Epithelial cell of umbilical artery (primary cell): ENCODE measurements at places on chromosomes 12 and 14. TPM values are rescaled to one million over a fixed set of nuclear protein-coding genes. Genes with fewer than 3 reads are reported as not detected.

The SOAT2 gene
- not detected in 2 replicates for total RNA-seq

The LIN7A gene
- 1.8 and 3.6 TPM in 2 replicates for total RNA-seq

The NOS1 gene
- total RNA-seq: not detected in 2 replicates

The TOMM20L gene
- not detected in 2 replicates for total RNA-seq

The CLEC1B gene
- total RNA-seq: not detected in 2 replicates

The EIF2S3B gene
- 1.3 and 1.5 TPM in 2 replicates for total RNA-seq

The ARID4A gene
- total RNA-seq: 5.5 and 9.7 TPM in 2 replicates
